ENCODE measurements at places on chromosomes 11 and 22.

DNA sequence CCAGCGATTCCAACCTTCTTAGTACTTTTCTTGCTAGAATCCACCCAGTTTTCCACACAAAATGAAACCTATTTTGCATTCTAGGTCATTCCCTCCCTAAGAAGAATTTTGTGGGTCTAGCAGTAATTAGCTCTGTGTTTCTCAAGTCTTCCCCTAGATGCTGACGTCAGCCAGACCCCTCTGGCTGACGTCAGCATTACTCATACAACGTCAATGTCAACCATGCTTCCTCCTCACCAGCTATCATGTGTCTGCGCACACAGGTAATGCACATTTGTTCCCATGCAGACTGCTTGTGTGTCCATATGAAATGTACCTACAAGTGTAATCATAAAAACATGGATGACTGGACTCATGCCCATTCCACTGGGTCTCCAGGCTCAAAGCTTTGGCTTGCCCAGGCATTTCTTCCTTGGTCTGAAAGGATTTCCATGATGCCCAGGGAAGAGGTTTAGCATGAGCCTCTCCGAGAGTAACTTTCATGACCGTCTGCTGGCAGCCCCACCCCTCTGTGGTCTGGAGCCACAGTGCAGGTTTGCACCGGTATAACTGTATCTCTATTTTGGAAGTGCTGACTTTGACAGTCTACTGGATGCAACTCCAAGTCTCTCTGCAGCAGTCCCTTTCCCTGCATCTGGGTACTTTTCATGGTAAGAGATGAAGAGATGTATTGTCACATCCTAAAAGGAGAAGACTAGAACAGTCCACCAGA is 58.6 kb downstream of the DSCAML1 start:
- DNase-seq: no peak

DNA sequence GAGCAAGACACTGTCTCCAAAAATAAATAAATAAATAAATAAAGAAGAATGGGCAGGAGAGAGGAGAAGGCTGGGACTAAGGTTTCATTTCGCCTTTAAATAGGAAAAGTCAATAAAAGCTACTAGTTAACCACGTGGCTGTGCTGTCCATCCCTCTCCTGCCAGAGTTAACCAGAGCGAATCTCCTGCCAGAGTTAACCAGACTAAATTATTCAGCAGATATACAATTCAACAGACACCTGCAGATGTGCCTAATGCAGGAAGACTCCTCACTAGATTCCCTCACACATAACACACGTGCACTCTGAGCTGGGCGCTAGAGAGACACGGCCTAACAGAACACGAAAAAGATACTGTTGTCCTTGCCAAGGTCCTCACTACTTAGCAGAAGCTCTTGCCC is 156.1 kb downstream of the IGLL1 start:
- DNase-seq: no peak

DNA sequence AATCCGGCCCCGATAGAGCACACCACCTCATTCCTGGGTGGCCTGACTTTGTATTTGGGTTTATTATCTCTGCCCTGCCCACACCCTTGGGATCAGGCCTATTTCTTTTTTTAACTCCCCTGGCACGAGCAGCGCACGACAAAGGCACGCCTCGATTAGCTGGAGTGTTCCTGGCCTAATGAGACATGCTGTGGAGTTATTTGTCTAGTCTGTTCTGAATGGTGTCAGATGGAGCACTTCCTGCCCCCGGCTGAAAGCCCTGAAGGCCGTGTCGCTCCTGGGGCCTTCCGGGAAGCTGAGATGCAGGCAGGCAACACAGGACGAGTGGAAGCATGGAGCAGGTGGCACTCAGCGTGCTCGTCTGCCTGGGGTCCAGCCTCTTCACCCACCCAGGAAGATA is 47.1 kb downstream of the LARGE1 start:
- no peak for DNase-seq

- DNase-seq: no peak
Measured at GRCh38 chr22:27650572-27650971, 151.0 kb downstream of the MN1 start.

GRCh38 chr11:106668147-106668546 is 350.1 kb downstream of the GUCY1A2 start:
- no peak for DNase-seq

Measured in head of caudate nucleus (tissue), 42 donors.